Ecto neural progenitor cell (in vitro differentiated cells): ENCODE measurements at places on chromosomes 3 and 15.

- no peak for DNase-seq
These were observed 4.7 kb downstream of the EIF1B start for GRCh38 chr3:40313975-40314860.

GRCh38 chr3:177976241-177976640, 560.0 kb upstream of the KCNMB2 start:
- DNase-seq: no peak

DNA sequence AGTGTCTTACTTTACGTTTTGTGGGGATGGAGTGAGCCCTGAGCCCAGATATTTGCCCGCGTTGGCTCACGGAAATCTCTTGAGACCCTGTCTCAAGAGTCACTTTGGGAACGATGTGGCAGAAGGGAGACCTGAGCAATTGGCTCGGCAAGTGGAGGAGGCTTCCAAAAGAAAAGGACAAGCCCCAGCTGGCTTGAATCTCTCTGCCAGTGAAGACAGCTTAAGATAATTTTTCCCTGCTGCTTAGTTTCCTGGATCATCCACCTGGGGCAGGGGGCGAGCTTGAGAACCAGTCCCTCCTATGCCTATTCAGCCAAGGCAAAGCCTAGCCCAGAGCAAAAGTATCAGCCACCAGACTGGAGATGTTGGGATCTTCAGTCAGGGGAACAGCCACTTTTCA, 708 bp downstream of the SEC22A start:
- DNase-seq: no peak

DNA sequence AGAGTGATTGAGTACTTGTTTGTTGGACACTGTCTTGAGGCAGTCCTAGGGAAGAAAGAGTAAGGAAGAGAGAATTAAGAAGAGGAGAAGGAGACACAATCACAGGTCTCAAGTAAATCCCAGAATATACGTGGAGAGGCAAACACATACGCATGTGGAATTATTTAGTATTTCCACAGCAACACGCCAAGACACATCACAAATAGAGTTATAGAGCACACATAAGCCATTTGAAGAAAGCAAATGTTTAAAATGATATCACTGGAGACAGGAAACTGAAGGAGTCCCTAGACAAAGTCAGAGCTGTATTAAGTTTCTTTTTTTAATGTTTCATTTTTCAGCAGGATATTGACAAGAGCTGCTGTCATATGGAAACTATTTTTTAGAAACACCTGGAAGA, 206.1 kb upstream of the LRIG1 start:
- DNase-seq: no peak

- DNase-seq: no peak
These were observed 8.7 kb upstream of the PLA2G4F start for GRCh38 chr15:42165106-42165505.

- no peak for DNase-seq
These were observed 109.4 kb upstream of the SAMMSON start for GRCh38 chr3:69890084-69890483.

DNA sequence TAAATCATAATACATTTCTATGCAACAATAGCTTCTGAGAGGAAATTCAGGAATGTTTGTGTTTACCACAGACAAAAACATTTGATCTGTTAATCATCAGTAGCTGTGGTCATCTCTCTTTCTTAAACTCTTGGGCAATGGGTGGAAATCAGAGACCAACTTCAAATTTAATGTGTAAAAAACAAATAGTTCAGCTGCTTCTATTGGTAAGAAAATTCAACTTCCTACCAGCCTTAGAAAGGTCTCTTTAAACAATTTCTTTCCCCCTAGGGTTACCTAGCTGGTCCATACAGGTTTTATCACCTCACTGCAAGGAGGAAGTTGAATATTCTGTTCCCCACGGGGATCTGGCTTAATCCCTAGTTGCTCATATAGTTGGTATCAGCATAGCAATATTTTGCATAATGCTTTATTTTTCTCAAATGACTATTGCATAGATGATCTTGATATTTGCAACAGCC, 20.3 kb upstream of the PPP4R2 start:
- no peak for DNase-seq

GRCh38 chr3:7407107-7407506, 546.2 kb downstream of the GRM7 start:
- DNase-seq: no peak

- DNase-seq: no peak
These were observed 859.2 kb upstream of the SEMA6D start for GRCh38 chr15:46858150-46858549.

- DNase-seq: no peak
These were observed 293.1 kb downstream of the NLGN1 start for GRCh38 chr3:173690542-173691180.

- DNase-seq: no peak
These were observed 91.7 kb upstream of the PDZRN3 start for GRCh38 chr3:73716418-73716817.

DNA sequence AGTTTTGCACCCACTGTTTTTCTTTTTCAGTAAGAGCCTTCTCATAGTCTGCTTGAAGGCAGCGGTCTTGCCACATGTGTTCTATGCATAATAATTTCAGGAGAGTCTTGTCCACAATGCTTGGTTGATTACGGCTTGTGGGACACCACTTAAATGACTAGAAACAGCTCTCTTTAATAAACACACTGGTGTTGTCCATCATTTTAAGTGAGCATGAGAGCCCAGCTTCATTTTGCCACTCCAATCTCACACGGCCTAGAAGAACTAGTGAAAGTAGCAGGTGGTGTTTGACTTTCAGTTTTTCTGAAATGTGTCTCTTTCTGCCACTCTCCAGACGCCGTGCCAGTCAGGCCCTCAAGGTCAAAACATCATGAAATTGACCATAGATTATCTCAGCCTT, 292.1 kb downstream of the LPP start:
- DNase-seq: no peak

GRCh38 chr3:33883951-33884561, 85.6 kb downstream of the PDCD6IP start:
- no peak for DNase-seq

- no peak for DNase-seq
These were observed 65.7 kb downstream of the TMCC1 start for GRCh38 chr3:129827765-129828164.

DNA sequence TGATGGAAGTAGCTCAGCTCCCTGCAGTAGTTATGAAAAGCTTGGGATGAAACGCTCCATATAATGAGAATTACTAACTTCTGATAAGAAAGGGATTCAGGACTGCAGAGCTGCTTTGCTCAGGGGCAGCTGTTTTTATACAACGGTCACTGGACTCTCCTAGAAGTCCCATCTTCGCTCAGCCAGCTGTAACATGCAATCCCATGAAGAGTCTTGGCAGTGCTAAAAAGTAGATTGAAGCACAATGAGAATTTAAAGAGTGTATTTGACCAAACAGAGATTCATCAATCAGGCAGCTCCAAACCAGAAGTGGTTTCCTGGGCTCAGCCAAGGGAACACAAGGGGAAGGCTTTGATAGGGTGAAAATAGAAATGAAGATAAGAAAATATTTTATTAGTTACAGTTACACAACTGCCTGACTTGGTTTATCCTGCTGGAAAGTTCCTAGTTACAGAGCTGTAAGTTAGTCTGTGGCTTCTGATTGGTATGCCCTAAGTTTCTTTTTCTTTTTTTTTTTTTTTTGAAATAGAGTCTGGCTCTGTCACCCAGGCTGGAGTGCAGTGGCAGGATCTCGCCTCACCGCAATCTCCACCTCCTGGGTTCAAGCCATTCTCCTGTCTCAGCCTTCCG, 24.1 kb downstream of the SIDT1 start:
- no peak for DNase-seq

- no peak for DNase-seq
These were observed 63.9 kb downstream of the NR2E3 start for GRCh38 chr15:71874245-71874644.

GRCh38 chr3:9040996-9041395, 77.7 kb upstream of the RAD18 start:
- no peak for DNase-seq

DNA sequence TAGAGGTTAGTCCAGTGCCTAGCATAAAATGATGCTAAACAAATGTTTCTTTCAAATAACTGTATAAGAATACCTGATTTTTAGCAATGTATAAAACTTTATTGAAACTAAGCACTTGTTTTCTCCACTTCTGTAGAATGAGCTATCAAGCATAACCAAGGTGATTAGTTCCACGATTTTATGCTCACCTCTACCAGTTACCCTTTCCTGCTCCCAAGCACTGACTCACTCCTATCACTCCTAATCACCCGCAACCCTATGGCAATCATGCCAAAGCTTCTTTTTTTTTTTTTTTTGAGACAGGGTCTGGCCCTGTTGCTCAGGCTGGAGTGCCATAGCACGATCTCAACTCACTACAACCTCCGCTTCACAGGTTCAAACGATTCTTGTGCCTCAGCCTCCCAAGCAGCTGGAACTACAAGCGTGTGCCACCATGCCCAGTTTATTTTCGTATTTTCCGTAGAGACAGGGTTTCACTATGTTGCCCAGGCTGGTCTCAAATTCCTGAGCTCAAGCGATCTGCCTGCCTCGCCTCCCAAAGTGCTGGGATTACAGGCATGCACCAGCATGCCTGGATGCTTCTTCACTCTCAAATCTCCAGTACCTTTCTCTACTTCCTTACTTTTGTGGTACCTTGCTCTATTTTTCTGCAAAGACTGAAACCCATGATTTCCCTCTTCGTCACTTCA, 3.9 kb downstream of the HSPBAP1 start:
- DNase-seq: no peak

GRCh38 chr15:39108021-39108420, 472.9 kb upstream of the THBS1 start:
- no peak for DNase-seq

DNA sequence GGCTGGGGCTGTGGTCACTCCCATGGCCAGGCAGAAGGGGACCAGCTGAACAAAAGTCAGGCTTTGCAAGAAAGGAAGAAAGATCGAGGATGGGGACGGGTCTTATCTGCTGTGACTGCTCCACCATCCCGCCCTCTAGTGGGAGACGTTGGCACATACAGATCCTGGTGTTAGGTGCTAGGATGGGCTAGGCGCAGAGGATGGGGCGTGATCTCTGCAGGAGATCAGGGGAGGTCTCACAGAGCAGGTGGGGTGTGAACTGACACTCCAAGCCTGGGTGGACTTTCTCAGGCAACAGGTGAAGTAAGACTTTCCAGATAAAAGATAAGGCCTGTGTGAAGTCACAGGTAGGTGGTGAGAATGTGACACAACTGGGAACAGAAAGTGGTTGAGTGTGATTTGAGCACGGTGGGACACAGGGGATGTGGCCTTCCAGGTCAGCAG, 141.9 kb upstream of the SMAD3 start:
- DNase-seq: peak; percentile 72

DNA sequence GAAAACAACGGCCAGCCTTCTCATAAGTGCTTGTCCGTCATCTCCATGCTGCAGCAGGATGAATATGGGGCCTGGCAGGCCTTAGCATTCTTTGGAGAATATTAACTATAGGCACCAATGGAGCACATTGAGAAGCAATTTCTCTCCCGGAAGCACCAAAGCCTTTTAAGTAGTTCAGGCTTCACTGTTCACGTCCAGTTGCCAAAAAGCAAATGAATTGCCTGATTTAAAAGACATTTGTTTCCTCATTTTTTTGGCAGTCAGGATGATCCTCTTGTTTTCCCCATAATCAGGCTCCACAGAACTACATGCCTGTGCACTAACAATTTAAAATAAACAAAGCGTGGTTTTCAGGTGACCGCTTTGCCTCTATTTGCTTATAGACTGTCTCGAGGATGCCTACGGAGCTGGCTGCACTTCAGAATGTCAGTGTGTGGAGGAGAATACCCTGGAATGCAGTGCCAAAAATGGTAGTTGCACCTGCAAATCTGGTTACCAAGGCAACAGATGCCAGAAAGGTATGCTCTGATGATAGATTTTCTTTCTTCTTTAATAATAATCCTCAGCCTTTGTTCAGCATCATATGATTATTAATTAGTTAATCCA, 725.2 kb upstream of the GOLIM4 start:
- no peak for DNase-seq

- no peak for DNase-seq
These were observed 36.5 kb downstream of the ATR start for GRCh38 chr3:142542054-142542453.

- DNase-seq: no peak
These were observed 66.1 kb downstream of the SLC30A4 start for GRCh38 chr15:45456212-45457106.

- peak; percentile 78 for DNase-seq
These were observed 224.0 kb downstream of the SLCO3A1 start for GRCh38 chr15:92077353-92078085.

- no peak for DNase-seq
These were observed 920 bp downstream of the SLC15A2 start for GRCh38 chr3:121895121-121895520.

GRCh38 chr3:32410367-32411246, 19.0 kb downstream of the CMTM7 start:
- peak; percentile 55 for DNase-seq
